Smooth muscle cell of the coronary artery (primary cell): ENCODE measurements at places on chromosomes 4 and X. TPM values are rescaled to one million over a fixed set of nuclear protein-coding genes. Genes with fewer than 3 reads are reported as not detected.

Gene TEX13A
- total RNA-seq, result not detected in 2 replicates

Gene HDAC8
- total RNA-seq, result 33.7 and 35.0 TPM in 2 replicates

Gene GATA1
- not detected in 2 replicates for total RNA-seq

Gene SSX4
- not detected in 2 replicates for total RNA-seq

Gene MMRN1
- 0.15 and 0.35 TPM in 2 replicates for total RNA-seq

Gene ASB12
- total RNA-seq, result not detected in 2 replicates

Gene GLRA2
- not detected in 2 replicates for total RNA-seq

Gene POLN
- total RNA-seq, result 2.4 and 5.6 TPM in 2 replicates

Gene ZRSR2
- 2.7 and 5.0 TPM in 2 replicates for total RNA-seq

Gene SATL1
- total RNA-seq, result not detected in 2 replicates

Gene SLC7A11
- 4.4 and 54.7 TPM in 2 replicates for total RNA-seq

Gene OTC
- total RNA-seq, result not detected in 2 replicates

Gene GPR173
- total RNA-seq, result 1.4 and 4.2 TPM in 2 replicates

Gene TECRL
- not detected in 2 replicates for total RNA-seq

Gene VGLL1
- total RNA-seq, result not detected in 2 replicates

Gene ZCCHC18
- total RNA-seq, result 0.12 and 0.98 TPM in 2 replicates

Gene INPP4B
- 8.3 and 20.2 TPM in 2 replicates for total RNA-seq

Gene PPEF1
- under 0.01 TPM in 1 of 2 replicates, not detected in the other for total RNA-seq

Gene IL1RAPL2
- total RNA-seq, result not detected in 2 replicates
